Muscle of back (tissue), 13 donors: ENCODE measurements at places on chromosomes 13 and 19.

GRCh38 chr19:37977391-37977790, 70.4 kb downstream of the SIPA1L3 start:
- DNase-seq, result no peak

- peak; percentile 26 for DNase-seq
Observed at GRCh38 chr19:37963190-37963936, 56.4 kb downstream of the SIPA1L3 start.

- no peak for DNase-seq
Observed at GRCh38 chr19:5445071-5445470, 10.1 kb upstream of the ZNRF4 start.

GRCh38 chr13:42078128-42078808, 29.8 kb downstream of the DGKH start:
- DNase-seq, result no peak

DNA sequence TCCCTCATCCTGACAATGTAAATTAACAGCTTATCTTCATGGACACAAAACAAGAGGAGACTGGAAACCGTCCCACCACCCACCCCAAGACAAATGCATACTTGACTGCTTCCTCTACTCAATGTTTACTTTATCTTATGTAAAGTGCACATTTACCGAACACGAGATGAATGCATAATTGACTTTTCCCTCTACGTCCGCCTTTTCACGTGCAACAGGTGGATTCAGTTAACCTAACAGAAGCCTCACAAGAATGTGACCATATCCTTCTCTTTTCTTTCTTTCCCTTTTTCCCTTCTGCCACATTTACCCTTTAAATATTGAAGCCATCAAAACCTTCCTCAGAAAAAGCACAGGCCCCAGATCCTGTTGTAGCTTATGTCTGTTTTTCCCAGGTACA, 468.0 kb downstream of the UQCRFS1 start:
- no peak for DNase-seq

- DNase-seq, result no peak
Observed at GRCh38 chr19:11379857-11380350, 4.2 kb downstream of the EPOR start.

DNA sequence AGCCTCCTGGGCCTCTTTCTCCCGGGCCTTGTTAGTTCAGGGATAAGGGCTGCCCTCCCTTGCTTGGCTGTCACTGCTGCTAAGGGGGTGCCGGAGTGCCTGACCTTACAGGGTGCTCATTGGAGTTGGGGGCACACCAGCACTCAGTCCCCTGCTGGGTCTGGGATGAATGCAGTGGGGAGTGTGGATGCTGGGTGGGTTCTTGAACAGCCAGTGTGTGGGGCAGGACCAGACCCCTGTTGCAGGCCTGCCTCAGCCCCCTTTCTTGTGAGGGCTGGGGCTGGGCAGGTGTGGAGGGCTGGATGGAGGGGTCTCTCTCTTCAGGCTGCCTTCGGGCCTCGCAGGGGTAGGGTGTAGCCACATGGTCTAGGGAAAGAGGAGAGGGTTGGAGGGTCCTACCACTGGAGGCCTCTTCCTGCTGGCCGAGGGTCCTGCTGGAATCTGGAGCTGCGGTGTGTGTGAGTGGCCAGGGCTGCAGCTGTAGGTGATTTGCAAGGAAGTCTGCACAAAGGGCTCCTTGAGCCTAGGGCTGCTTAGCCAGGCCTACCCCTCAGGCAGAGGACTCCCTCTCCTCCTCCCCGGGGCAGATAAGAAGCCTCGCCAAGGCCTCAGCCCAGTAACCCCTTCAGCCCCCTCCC, 3.2 kb downstream of the CEBPA start:
- DNase-seq, result no peak

DNA sequence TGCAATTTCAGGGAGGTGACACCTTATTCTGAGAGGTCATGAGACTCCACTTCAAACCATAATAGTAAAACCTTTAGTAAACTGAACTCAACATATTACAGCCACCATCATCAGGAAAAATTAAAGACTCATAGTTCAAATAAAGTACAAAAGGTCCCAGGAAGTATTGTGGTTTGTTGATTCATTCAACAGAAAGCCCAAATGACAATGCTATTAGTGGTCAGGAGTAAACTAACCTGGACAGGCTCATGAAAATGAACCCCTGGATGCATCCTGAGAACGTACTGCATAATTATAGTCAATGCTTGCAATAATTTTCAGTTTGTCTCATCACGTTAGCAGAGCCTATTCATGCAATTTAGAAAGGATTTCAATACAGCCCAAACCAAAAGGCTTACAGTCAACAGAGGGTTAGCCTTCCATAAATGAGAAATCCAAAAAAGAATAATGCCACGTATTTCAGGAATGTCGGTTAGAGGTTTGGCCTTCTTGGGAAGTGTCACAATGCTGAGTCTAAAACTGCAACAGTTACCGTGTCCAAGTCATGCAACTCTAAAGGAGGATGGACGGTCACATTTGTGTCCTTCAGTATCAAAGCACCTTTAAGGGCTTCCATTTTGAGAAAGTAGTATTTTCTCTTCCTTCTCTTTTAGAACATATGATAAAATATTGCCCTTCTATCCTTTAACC, 280.8 kb downstream of the ABCC4 start:
- DNase-seq, result no peak

GRCh38 chr13:84741253-84741652, 859.0 kb upstream of the SLITRK1 start:
- no peak for DNase-seq

- no peak for DNase-seq
Observed at GRCh38 chr19:42465827-42466280, 23.1 kb upstream of the CXCL17 start.

DNA sequence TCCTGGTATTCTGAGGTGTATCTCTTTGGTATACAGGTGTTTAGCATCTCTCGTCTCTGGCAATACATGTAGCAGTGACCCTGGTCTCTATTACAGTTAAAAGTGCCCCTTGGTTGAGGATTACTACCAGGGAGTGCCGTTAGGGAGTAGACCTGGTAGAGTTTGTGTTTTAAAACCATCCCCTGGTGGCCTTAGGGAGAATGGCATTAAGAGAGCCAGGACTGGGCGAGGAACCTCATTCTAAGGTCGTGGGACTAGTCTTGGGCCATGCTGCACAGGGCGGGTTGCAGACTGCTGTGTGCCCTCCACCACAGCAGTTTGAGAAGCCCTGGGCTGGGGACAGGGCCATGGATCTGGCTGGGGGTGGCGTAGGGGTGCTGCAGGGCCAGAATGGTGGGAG, 35.0 kb downstream of the B3GLCT start:
- no peak for DNase-seq

GRCh38 chr13:107743526-107743925, 471.8 kb downstream of the LIG4 start:
- DNase-seq, result no peak

DNA sequence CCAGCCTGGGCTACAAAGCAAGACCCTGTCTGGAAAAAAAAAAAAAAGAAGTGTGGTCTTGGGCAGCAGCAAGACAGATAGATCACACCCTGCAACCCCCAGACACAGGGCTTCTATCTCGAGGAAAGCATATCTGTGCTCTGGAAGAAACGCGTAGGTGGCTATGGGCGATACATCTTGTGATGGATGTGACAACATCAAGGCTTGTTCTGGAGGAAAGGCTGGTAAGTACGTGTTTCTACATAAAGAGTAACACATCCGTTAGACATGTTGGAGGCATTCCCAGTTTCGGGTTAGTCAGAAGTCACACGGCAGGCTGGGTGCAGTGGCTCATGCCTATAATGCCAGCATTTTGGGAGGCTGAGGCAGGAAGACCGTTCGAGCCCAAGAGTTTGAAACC, 6.6 kb upstream of the DHDH start:
- DNase-seq, result peak; percentile 84

GRCh38 chr13:68214691-68215415, 984.7 kb upstream of the PCDH9 start:
- DNase-seq, result no peak

GRCh38 chr13:37811441-37811840, 58.1 kb downstream of the TRPC4 start:
- DNase-seq, result no peak

- no peak for DNase-seq
Observed at GRCh38 chr13:59012731-59013130, 1151.0 kb downstream of the DIAPH3 start.

- DNase-seq, result no peak
Observed at GRCh38 chr19:50489461-50490011, 12.9 kb upstream of the GARIN5A start.

GRCh38 chr19:31627620-31628365, 278.6 kb upstream of the TSHZ3 start:
- no peak for DNase-seq

DNA sequence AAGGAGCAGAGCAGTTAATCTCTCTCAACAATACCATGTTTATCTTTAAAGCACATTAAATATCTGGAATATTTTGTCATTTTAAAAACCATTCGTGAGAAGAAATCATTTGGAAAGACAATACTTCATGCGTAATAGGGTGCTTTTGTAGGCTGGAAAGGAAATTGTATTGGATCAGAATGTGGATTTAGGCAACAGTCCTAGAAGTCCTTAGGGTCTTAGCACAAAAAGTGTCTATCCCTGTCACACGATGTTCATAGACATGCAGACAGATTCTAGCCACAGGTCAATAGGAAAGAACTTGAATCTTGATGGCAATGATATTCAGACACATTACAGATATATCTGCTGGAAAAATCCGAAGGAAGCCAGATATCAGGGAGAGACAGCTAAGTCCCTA, 156.0 kb downstream of the KCTD12 start:
- no peak for DNase-seq

DNA sequence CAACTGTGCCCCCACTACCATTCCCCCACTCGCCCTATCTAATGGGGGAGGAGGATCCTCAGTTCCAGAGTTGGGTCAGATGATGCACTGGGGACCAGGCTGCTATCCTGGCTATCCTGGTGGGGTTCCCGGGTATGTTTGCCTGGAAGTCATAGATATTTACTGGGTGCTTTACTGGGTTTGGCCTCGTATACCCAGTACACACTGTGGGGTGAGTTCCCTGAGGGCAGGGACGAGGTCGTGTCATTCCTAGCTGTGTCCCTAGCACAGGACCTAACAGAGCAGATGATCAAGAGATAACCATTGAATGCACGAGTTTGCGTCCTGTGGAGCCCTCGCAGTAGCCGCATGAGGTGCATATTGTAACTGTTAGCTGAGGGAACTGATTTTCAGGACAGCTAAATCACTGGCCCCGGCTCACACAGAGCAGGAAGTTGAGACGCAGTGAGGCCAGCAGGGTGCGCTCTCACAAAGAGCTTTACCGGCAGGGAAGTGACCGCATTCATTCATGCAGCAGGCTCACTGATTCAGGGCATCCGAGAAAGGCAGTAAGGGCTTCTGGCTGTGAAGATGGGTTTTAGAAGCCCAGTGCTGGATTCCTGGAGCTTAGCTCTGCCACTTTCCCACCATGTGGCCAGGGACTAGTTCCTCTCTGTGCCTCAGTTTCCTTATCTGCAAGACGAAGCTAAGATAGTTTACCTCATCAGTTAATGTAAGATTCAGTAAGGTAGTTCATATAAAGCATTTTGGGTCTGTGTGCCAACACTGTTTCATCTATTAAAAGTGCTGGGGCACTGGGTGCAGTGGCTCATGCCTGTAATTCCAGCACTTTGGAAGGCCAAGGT, 6.0 kb downstream of the RUVBL2 start:
- DNase-seq, result no peak

DNA sequence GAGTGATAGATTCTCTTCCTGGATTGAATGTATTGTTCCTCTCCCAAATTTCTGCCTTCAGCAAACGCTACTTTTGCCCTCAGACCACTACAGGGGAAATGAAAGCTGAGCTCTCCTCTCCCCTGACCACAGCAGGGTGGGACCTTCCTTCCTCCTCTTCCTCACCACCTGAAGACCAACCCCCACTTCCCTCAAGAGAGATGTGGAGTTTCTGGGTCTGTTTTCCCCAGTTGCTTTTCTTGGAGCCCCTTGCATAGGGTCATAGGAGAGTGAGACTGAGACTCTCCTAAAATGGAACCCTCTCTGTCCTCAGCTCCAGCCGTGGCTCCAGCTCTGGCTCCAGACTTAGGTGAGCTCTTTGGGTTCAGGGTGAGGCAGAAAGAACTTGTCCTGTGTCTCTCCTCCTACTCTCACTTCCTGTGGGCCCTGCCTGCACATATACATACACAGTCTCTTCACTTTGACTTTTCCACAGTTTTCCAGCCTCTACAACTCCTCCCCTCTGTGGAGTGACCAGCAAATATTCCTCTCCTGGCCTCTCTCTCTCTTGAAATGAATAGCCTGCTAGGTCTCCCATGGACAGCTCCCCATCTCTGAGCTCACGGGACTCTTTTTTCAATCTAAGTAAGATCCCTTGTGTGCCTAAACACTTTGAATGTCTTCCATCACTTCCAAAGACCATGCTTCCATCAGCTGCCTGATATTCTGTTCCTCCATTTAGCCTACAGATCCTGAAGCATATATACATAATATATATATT, 19.2 kb upstream of the ZNF175 start:
- DNase-seq, result no peak
